ENCODE measurements at places on chromosomes 7 and 10.

- DNase-seq, result no peak
Measured at GRCh38 chr10:47088656-47089354, 177.6 kb downstream of the PTPN20 start.

DNA sequence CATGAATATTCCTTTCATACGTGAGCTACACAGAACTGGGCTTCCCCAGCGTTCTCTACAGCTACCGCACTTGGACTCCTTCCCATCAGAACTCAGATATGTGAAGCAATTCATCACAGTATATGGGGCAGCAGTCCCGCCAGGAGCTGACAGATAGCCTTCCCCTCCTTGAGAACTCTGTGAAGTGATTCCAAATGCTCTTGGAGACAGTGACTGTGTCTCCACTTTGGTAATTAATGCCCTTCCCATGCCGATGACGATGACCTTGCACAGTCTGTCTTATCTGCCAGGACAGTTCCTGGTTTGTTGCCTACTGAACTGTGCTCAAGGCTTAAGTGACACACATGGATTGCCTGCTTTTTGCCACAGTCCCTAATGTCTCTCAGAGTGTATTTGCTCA, 75.0 kb upstream of the AFAP1L2 start:
- no peak for DNase-seq

DNA sequence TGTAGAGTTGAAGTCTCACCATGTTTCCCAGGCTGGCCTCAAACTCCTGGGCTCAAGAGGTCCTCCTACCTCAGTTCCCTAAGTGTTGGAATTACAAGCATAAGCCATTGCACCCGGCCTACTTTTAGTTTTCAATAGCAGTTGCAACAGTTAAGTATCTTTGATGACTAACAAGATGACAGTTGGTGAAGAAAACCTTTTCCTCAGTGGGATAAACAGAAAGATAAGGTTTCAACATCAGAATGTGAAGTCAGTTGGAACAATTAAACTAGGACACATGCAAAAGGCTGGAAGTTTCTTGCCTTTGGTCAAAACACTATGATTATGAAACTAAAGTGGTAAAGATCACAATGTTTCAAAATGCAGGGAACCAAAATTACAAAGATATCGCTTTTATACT, 169.2 kb downstream of the ZNF438 start:
- DNase-seq, result no peak

DNA sequence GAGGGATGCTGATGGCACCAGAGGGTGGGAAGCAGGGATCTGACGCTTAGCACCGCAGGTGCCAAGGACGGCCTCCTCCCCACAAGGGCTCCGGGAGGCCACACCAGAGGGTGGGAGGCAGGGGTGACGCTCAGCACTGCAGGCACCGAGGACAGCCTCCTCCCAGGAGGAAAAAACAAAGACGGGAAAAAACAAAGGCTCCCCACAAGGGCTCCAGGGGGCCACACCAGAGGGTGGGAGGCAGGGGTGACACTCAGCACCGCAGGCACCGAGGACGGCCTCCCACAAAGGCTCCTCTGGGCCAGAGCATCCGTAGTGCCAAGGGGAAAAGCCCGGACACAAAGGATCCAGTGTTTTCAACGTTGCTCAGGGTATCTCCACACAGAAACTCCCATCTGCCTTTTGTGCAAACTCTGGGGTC, 25.6 kb downstream of the DIP2C start:
- DNase-seq, result no peak

DNA sequence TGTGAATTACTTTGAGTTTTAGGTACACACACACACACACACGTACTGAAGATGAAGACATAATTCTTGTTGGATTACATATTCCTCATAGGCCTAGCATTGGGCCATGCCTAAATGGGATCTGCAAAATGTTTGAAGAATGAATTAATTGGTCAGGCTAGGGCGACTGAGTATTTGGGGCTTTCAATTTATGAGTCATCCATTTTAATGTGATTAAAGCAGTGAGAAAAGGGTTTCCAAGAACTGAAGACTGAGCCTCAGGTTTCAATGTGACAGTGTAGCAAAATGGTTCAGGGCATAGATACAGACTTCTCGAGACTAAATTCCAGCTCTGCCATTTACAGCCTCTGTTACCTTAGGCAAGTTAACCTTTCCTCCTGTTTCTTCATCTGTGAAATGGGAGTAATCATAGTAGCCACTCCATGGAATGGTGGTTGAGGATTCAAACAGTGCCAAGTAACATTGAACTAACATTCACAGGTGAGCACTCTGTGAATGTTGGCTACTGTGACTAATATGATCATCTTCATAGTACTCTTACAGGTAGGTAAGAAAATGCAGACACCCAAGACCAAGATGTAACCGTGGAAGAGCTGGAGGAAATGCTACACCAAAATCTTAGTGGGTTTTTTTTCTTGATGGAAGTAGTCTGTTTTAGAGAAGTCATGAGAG, 7.6 kb downstream of the BPGM start:
- no peak for DNase-seq

DNA sequence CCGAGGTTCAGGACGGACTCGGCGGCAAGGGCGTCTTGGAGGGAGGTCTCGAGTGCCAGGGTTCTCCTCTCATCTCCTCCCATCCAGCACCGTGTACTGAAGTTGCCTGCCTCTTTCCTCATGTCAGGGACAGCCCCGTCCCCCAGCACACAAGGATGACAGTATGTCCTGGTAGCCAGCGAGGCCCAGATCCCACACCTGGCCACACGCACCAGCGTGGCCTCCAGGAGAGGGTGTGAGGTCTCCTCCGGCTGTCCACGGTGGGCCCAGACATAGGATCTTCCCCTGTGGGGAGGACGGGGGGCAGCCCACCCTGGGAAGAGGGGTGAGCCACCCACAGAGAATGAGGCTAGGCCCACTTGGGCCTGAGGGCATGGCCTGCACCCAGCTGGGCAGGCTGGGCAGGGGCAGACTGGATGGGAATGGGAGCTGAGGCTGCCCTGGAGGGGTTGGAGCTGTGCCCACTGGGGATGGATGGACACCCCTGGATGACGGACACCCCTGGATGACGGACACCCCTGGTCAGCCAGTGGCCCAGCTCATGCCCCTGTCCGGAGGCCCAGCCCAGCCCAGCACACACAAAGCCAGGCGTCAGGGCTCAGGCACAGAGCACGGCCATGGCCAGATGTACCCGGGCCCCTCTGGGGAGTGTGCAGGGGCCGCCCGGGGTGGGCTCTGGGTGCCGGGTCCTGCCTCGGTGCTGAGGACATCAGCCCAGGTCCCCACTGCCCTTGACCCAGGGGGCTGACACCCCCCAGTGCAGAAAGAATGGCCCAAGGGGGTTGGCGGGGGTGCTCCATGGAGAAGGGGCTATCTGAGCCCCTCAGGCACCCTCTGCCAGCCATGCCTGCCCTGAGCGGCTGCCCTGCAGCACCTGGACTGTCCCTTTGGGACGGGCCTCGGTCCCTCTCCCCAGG, 30.9 kb upstream of the CFAP46 start:
- DNase-seq, result no peak

DNA sequence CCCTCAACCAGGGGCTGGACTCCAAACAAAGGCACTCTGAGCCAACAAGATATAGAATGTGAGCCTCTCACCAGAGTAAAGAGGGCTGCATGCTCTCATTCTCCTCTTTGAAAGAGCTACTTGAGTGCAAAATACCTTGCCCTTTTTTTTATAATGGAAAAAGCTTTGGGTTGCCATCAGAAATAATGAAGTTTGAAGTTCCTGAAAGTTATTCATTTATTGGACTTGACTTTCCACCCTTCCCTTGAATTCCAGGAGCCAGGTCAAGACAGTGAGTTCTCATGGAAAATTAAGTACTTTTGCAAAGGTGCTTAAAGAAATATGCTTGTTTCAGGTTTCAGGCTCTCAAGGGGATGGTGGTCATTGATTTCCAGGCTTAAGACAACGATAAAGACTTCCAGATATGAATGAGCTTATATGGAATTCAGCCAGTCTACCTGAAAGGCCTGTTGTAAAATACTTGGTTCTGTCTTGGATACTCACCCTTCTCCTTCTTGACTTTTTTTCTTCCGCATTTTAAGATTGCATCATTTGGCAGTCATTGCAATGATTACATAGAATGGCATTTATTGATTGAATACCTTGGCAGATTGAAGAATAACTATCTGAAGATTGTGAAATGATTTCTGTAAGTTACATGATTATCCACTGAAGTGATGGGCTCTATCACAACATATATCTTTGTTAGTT, 696.4 kb downstream of the INHBA start:
- DNase-seq, result no peak

DNA sequence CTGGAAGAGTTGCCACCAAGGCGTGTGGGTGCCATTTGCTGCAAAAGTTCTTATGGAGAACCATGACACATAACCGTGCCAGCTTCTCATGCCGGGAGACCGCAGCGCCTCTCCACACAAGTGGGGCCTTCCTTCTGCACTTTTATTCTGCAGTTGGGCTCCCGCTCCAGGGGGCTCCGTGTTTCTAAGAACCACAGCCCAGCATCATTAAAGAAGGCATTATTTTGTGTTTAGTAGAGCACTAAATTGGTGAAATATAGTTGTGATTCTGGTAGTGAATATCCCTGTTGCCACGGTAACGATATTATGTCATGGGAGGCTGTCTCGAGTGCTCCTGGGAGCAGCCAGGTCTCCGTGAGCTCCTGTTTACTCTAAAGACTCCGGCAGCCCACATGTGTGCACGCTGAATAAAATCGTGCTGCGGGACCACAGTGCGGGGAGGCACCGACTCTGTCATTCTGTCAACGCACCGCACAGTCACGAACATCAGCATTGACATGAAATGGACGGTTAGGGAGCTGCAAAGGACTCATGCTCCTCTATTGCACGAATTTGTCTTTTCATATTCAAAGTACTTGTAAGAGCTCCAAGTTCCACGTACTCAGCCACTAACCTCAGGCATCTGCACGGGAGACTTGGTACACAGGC, 68.8 kb upstream of the PITRM1 start:
- no peak for DNase-seq

DNA sequence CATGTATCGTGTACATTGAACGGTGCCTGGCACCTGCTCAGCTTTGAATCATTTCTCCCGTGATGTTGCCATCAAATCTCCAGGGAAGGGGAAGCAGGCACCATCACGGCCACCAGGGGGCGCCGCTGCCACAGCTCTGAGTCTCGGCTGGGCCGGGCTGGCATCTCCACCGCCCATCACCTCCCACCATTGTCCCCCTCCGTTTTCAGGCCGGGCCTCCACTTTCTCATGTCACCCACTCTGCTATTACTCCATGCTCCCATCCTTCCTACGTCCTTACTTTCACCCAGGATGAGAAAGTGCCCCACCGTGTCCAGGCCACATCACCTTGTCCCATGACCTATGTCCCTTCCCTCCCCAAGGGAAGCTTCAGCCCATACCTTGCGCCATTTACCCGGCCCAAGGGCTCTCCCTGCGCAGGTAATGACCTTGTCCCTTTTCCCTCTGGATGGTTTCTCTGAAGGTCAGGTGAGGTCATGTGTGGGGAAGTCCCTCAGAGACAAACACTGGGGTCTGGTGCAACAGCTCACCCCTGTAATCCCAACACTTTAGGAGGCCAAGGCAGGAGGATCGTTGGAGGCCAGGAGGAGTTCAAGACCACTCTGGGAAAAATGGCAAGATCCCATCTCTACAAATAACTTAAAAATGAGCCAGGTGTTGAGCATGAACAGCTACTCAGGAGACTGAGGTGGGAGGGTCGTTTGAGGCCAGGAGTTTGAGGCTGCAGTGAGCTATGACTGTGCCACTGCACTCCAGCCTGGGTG, 31.8 kb upstream of the OCM2 start:
- peak; percentile 30 for DNase-seq

- DNase-seq, result no peak
Measured at GRCh38 chr7:510782-511281, 8.8 kb downstream of the PDGFA start.

GRCh38 chr10:499991-500390, 189.5 kb downstream of the DIP2C start:
- no peak for DNase-seq

- DNase-seq, result no peak
Measured at GRCh38 chr10:32959006-32959920, 1.2 kb upstream of the ITGB1 start.

DNA sequence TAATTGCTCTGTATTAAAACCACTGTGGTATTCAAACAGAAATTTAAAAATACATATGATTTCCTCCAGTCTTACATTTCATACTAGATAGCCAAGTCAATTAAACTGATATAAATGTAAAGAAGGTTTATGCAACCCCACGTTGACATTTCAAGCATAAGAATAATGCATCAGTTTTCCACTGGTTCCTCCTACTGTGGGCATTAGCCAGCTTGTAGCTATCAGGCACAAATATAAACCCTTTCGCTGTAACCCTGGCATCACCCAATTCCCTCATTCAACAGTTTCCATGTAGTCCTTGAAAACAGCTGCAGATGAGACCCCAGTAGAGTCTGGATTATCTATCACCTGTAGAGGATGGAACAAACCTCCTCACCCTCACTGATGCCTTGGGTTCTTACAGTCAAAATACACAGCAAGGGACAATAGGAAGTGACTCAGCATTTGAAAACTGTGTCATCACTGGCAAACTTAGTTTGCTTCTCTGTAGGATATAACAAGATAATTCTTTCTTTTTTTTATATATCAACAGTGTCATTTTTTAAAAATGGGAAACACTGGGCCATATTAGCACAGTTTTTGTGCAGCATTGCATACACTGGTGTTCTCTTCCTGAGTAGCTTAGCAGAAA, 113.0 kb downstream of the PDE1C start:
- DNase-seq, result no peak

- DNase-seq, result no peak
Measured at GRCh38 chr10:98377001-98377400, 38.0 kb downstream of the PYROXD2 start.

- no peak for DNase-seq
Measured at GRCh38 chr10:59372543-59372942, 10.2 kb upstream of the FAM13C start.

GRCh38 chr7:14691034-14691433, 211.5 kb downstream of the DGKB start:
- no peak for DNase-seq

GRCh38 chr7:117916309-117916708, 43.1 kb upstream of the CTTNBP2 start:
- DNase-seq, result no peak

GRCh38 chr10:133445268-133445732, 8.4 kb upstream of the SCART1 start:
- no peak for DNase-seq

DNA sequence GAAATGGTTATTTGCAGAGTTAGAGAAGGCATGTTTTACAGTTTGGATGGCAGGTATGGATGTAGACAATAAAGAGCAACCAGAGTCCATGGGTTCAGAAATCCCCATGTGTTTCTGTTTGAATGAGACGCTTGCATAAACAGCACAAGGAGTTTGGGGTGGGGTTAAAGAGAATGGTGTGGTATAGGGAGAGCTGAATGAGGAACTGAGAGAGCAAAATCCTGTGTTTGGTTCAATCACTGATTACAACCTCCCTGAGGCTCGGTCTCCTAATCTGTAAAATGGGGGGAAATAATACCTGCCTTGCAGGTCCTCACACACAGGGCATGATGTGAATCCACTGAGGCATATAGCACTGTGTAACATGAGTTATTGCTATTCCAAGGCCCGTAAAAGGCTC, 23.7 kb downstream of the CAV1 start:
- DNase-seq, result no peak

DNA sequence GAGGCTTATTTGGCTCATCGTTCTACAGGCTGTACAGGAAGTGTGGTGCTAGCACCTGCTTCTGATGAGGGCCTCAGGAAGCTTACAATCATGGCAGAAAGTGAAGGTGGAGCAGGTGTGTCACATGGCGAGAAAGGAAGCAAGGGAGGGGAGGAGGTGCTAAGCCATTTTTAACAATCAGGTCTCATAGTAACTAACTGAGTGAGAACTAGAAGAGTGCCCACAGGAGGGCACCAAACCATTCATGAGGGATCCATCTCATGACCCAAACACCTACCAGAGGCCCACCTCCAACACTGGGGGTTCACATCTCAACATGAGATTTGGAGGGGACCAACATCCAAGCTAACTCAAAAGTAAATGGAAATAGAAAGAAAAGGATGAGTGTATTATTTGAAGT, 78.1 kb downstream of the CXCL12 start:
- no peak for DNase-seq

All from T-helper 22 cell (primary cell).